ENCODE measurements at places on chromosomes 11 and 22.

DNA sequence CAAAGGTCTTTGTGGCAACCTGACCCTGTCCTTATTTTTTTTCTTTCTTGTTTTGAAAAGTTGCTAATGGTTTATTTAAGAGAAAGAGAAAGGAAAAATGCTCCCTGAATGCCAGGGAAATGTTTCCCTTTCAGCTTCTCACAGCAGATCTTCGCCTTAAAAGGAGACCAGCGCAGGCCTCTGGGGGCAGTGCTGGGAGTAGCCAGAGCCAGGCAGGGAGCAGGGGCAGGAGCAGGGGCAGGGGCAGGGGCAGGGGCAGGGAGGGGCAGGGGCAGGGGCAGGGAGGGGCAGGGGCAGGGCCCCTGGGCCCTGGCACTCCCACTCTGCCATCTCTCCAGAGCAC is 5.1 kb downstream of the MOB2 start:
- DNase-seq = no peak

GRCh38 chr11:48880021-48880441 is 103.7 kb downstream of the TRIM51G start:
- DNase-seq = no peak

DNA sequence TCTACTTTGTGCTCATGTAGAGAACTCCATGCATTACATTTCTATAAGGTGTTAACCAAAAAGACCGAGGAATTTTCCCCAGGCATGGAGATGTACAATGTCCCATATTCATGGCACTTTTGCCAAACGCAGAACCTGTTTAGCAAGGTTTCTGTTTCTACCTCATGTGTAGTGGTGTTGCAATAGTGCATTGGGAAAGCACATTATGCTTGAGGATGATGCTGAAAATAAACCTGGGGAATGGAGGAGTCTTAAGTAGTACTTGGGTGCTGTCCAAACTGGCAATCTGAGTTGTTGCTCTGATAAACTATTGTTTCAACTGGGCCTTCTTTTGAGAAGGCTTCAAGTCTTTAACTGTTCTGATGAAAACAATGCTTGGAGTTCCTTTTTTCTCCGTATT is 11.5 kb upstream of the MUC15 start:
- DNase-seq = no peak

DNA sequence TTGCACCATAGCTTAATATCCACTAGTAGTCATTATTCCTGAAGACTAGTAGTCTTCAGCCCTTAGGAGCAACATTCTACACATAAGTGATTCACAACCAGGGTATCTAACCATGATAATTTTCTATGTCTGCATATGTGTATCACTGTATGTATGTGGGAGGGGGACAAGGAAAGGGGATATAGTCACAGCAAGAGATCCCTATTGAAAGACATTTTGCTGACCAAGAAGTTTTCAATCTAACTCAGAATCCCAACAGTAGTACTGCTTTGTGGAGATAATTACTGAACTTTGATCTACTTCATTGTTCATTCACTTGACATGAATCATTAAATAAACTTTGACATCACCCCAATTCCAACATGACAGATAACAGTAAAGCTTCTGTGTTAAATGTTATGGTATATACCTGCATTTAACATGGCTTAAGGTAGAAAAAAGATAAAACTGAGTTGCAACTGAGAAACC is 10.3 kb downstream of the PIK3C2A start:
- no peak for DNase-seq

All from stimulated activated CD4-positive, alpha-beta T cell treated with anti-CD3 and anti-CD28 coated beads, Interleukin-1b, Interleukin-23, amount 100 ng/mL, for 1 hour (primary cell).